ENCODE measurements at places on chromosomes 3 and 15.

DNA sequence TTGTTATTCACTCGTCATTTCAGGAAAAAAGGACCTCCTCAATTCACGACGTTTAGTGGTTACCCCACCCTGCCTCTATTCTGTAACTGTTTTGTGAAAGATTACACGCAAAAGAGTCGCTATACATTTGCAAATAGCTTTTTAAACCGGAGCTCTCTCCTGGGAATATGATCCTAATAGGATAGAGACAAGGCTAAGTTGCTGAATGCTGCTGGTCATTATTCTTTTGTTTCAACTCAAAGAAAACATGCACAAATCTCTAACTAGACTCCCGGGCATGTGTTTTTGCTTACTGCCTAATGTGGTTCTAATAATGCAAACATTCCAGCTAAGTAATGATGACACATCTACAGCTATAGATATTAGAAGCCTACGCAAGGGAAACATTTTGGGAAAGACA is 214.6 kb upstream of the MDFIC2 start:
- no peak overlapping the region for H3K4me3 ChIP-seq
- H3K4me1 ChIP-seq, result no peaks in the 10 kb centered on the region
- no peak overlapping the region for H3K27ac ChIP-seq
- no peaks in the 10 kb centered on the region for H3K36me3 ChIP-seq

DNA sequence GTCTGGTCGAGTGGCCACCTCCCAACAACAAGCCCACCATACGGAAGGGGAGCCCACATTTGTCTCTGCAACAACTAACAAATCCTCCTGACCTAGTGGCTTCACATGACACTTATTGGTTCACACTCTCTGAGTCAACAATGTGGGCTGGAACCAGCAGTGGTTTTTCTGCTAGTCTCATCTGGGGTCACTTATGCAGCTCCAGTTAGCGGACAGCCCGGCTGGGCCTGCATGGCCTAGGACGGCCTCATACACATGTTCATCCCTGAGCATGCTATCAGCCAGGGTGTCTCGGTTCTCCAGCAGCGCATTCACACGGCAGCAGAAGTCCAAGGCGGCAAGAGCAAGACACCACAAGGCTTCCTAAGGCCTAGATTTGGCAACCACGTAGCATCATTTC is 281.7 kb downstream of the XXYLT1 start:
- no peak overlapping the region for H3K4me3 ChIP-seq
- no peak for DNase-seq
- peaks cover 9% of the 10 kb centered on the region for H3K27me3 ChIP-seq
- no peak overlapping the region for H3K27ac ChIP-seq

- H3K4me1 ChIP-seq, result peaks cover 2% of the 10 kb centered on the region
- no peak overlapping the region for H3K27ac ChIP-seq
- no peaks in the 10 kb centered on the region for H3K36me3 ChIP-seq
- H3K4me3 ChIP-seq, result no peak overlapping the region
- peaks cover 34% of the 10 kb centered on the region for H3K27me3 ChIP-seq
Observed at GRCh38 chr15:65062726-65063125, 5.1 kb downstream of the RASL12 start.

- H3K4me1 ChIP-seq, result no peaks in the 10 kb centered on the region
- no peaks in the 10 kb centered on the region for H3K27me3 ChIP-seq
- DNase-seq, result no peak
- no peak overlapping the region for H3K4me3 ChIP-seq
- H3K27ac ChIP-seq, result no peak overlapping the region
- H3K36me3 ChIP-seq, result no peaks in the 10 kb centered on the region
Observed at GRCh38 chr3:181969925-181970324, 258.2 kb downstream of the SOX2 start.
